MG63 (cell line): ENCODE measurements at places on chromosomes 1 and 21. TPM values are rescaled to one million over a fixed set of nuclear protein-coding genes. Genes with fewer than 3 reads are reported as not detected.

GRIK1 gene
- not detected in 2 replicates for total RNA-seq

LMNA gene
- total RNA-seq = 1,337 and 1,568 TPM in 2 replicates

PSEN2 gene
- 25.1 and 37.2 TPM in 2 replicates for total RNA-seq

OR6N1 gene
- total RNA-seq = not detected in 2 replicates

PODN gene
- total RNA-seq = 0.10 TPM in 1 of 2 replicates, not detected in the other

GLIS1 gene
- 1.4 TPM in 1 of 2 replicates, not detected in the other for total RNA-seq

RORC gene
- 0.63 TPM in 1 of 2 replicates, not detected in the other for total RNA-seq

XCL2 gene
- total RNA-seq = not detected in 2 replicates

C1orf94 gene
- total RNA-seq = not detected in 2 replicates
